Sciatic nerve (tissue), 2 donors: ENCODE measurements at places on chromosomes 2 and 18.

DNA sequence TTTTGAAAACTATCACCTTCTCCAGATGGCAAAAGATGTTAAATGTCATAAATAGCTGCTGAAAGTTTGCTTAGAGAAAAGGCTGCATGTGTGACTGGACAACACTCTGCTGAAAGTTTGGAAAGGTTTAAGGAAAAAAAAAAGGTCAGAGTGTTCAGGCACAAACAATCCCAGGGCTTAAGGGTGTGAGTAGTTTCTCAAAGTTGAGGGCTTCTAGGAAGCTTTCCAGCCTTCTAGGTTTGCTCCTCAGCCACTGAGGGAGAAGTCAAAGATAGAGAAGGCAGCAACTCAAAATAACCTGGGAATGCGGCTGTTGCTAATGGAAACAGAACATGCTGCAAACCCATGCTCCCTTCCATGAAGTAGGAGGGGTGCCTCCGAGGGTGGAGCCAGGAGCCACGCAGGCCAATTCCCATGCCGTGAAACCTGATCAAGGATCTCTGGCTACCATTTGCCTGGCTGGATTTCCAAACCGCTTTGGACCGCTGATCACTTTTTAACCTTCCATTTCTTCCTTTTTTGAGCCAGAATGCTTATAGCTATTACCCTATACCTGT, 88.0 kb downstream of the TEX51 start:
- no peak for DNase-seq

DNA sequence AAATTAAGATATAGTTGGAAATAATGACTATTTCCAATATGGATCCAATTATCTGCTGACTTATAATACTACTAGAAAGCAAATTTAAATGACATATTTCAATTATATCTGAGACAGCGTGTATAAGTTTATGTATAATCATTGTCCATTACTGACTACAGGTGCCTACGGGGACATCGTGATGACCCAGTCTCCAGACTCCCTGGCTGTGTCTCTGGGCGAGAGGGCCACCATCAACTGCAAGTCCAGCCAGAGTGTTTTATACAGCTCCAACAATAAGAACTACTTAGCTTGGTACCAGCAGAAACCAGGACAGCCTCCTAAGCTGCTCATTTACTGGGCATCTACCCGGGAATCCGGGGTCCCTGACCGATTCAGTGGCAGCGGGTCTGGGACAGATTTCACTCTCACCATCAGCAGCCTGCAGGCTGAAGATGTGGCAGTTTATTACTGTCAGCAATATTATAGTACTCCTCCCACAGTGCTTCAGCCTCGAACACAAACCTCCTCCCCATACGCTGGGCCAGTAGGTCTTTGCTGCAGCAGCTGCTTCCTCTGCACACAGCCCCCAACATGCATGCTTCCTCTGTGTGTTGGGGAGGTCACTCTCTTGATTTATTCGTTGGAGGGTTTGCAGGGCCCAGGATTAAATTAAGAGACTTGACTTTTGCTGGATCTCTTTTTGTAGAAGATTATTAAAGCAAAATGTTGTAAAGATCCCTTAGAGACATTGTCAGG, 194.4 kb downstream of the RPIA start:
- no peak for DNase-seq

GRCh38 chr18:47724186-47724975, 206.1 kb downstream of the SMAD2 start:
- no peak for DNase-seq

DNA sequence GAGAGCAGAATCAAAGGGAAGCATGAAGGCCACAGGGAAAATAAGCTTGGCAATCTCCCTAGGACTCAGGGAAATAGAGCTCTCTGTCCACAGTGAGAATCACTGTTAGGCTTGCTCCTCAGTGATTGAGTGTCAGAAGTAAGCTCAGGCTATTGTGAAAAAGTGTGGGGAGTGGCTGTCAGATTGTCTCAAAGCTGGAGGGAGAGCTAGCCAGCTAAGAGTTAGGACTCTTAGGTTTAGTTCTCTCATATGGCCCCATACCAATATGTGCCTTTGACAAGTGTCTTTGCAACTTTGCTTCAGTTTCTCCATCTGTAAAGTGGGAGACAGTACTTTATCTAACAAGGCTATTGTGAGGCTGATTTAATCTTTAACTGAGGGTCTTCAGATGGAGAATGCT, 17.2 kb downstream of the EIF4E2 start:
- no peak for DNase-seq

DNA sequence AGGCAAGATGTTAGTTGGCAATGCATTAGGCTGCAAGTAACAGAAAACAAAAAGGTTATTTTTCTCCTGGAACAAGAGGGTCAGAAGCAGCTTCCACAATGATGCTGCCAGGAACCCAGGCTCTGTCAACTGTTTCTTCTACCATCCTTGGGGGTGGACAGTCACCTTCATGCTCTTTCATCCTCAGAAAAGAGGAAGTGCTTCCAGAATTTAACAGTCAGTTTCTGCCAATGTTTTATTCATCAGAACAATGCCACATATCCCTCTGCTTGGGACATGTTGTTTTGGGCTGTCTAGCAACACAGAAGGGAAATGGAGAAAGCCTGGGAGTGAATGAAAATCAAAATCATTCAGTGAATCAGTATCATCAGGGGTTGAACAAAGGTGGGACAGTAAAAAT, 7.1 kb downstream of the TMEM182 start:
- no peak for DNase-seq

GRCh38 chr2:128557831-128558241, 239.2 kb upstream of the HS6ST1 start:
- DNase-seq, result peak; percentile 43

DNA sequence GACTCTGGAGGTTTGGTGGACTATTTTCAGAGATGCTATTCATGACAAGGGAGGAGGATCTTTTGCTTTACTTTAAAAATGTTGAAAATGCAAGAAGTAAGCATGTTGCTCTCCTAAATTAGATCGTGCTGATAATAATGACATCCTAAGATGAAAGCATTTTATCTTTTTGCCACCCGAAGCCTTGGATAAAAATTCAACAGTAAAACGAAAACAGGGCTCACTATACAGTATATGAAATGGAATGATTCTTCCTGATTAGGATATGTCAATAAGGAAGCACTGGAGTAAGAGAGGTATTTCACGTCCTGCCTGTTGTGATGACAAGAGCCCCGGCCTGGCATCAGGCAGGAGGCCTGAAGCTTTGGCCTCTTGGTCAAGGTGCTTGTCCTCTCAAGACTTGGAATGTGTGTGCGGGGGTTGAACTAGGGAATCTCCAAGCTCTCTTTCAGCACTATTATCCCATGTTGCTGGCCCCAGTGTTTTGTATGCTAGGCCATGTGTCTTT, 306.0 kb downstream of the MTX2 start:
- DNase-seq, result no peak
